ENCODE measurements at places on chromosomes 11 and 22. TPM values are rescaled to one million over a fixed set of nuclear protein-coding genes. Genes with fewer than 3 reads are reported as not detected.

DNA sequence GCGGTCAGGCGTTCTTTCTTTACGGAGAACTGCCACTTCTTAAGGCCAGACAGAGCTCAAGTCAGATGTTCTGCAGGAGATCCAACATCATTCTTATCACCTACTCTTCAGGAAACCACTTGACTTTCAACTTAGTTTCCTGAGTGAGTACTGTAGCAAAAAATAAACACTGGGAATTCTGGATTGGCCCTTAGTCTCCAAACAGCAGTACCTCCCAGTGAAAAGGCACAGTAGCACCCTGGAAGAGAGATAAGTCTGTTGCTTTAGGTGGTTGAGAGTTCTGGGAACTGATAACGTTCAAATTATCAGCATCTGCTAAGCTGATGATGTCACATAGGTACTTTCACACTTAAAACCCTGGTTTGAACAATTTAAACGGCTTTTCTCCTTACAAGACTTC lies 971.8 kb upstream of the TENM4 start:
- no peaks in the 10 kb centered on the region for H3K4me1 ChIP-seq
- H3K27me3 ChIP-seq = no peaks in the 10 kb centered on the region
- H3K36me3 ChIP-seq = no peaks in the 10 kb centered on the region
- DNase-seq = no peak
- no peak overlapping the region for H3K4me3 ChIP-seq
- no peak overlapping the region for H3K27ac ChIP-seq

GRCh38 chr22:26783885-26784284 lies 126.5 kb downstream of the MIAT start:
- no peaks in the 10 kb centered on the region for H3K27me3 ChIP-seq
- DNase-seq = no peak
- peaks cover 9% of the 10 kb centered on the region for H3K36me3 ChIP-seq
- no peaks in the 10 kb centered on the region for H3K4me1 ChIP-seq
- no peak overlapping the region for H3K4me3 ChIP-seq

- H3K27me3 ChIP-seq = no peaks in the 10 kb centered on the region
- H3K36me3 ChIP-seq = peaks cover 4% of the 10 kb centered on the region
- DNase-seq = no peak
- H3K27ac ChIP-seq = no peak overlapping the region
- no peaks in the 10 kb centered on the region for H3K4me1 ChIP-seq
These were observed 263.1 kb downstream of the DDX10 start for GRCh38 chr11:108927791-108928545.

DNA sequence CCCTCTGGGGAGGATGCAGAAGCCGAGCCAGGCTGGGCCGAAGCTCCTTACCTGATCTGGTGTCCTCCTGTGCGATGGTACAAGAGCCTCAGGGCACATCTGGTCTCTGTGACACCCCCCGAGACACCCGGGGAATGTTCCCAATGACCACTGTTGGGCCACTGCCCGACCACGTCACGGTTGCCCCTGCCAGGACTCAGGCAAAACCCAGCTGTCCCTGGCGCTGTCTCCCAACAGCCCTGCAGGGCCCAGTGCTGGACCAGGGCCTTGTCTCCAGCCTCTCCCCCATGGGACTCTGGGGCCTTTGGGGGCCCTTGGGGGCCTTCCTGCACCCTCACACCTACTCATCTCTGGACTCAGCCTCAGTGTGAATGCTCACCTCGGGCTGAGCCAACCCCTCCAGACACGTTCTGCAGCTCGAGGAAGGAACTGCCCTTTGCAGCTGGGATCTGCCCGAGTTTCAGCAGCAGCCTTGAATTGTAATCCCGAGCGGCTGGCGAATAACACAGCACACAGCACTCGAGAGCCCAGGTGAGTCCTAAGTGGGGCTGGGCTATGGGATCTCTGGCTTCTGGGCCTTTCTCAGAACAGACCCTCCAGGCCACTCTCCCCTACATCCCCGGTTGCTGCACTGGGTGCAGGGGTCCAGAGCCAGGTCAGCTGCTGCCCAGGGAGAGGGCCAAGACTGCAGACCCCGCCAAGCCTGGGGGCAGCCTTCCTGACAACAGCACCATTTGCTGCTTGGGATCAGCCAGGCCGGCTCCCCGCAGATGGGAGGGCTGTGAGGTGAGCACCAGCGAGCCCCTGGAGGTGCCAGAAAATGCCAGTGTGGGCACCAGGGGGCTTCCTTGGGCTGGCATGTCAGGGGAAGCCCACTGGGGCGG lies 39.8 kb downstream of the RTN4R start:
- H3K4me3 ChIP-seq = no peak overlapping the region
- H3K27me3 ChIP-seq = no peaks in the 10 kb centered on the region
- no peak overlapping the region for H3K27ac ChIP-seq

- no peaks in the 10 kb centered on the region for H3K36me3 ChIP-seq
- DNase-seq = no peak
These were observed 155.6 kb upstream of the TRIM48 start for GRCh38 chr11:55106391-55106790.

DNA sequence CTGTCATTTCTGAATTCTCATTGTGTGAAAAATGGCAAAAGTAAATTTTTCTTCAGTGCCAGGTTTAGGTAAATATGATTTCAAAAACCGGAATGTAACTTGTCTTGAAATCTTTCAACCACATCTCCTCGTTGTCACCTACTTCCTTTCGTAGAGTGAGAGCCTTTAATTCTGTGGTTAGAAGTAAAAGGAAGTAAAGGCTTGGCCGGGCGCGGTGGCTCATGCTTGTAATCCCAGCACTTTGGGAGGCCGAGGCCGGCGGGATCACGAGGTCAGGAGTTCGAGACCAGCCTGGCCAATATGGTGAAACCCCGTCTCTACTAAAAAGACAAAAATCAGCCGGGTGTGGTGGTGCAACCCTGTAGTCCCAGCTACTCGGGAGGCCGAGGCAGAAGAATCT lies 29.8 kb downstream of the SGSM3 start:
- H3K4me1 ChIP-seq = peaks cover 36% of the 10 kb centered on the region
- no peaks in the 10 kb centered on the region for H3K27me3 ChIP-seq
- DNase-seq = peak; percentile 43
- H3K4me3 ChIP-seq = peak overlapping the region; percentile 54
- peak overlapping the region; percentile 71 for H3K27ac ChIP-seq

- H3K4me3 ChIP-seq = no peak overlapping the region
- H3K27ac ChIP-seq = no peak overlapping the region
- peaks cover 4% of the 10 kb centered on the region for H3K27me3 ChIP-seq
- H3K36me3 ChIP-seq = no peaks in the 10 kb centered on the region
- no peaks in the 10 kb centered on the region for H3K4me1 ChIP-seq
These were observed 107.5 kb downstream of the TRIM29 start for GRCh38 chr11:120030411-120030810.

GRCh38 chr11:73940801-73941570 lies 9.8 kb upstream of the DNAJB13 start:
- H3K27me3 ChIP-seq = no peaks in the 10 kb centered on the region
- H3K27ac ChIP-seq = no peak overlapping the region
- H3K4me3 ChIP-seq = no peak overlapping the region
- DNase-seq = no peak
- H3K4me1 ChIP-seq = no peaks in the 10 kb centered on the region

- H3K4me3 ChIP-seq = no peak overlapping the region
- H3K27me3 ChIP-seq = peaks cover 5% of the 10 kb centered on the region
- H3K27ac ChIP-seq = no peak overlapping the region
- no peaks in the 10 kb centered on the region for H3K36me3 ChIP-seq
These were observed 89.5 kb downstream of the TRMU start for GRCh38 chr22:46425016-46425415.

- H3K4me3 ChIP-seq = no peak overlapping the region
- no peaks in the 10 kb centered on the region for H3K27me3 ChIP-seq
- H3K27ac ChIP-seq = no peak overlapping the region
- no peak for DNase-seq
- no peaks in the 10 kb centered on the region for H3K36me3 ChIP-seq
- no peaks in the 10 kb centered on the region for H3K4me1 ChIP-seq
These were observed 964.5 kb upstream of the CHORDC1 start for GRCh38 chr11:91187314-91187713.

DNA sequence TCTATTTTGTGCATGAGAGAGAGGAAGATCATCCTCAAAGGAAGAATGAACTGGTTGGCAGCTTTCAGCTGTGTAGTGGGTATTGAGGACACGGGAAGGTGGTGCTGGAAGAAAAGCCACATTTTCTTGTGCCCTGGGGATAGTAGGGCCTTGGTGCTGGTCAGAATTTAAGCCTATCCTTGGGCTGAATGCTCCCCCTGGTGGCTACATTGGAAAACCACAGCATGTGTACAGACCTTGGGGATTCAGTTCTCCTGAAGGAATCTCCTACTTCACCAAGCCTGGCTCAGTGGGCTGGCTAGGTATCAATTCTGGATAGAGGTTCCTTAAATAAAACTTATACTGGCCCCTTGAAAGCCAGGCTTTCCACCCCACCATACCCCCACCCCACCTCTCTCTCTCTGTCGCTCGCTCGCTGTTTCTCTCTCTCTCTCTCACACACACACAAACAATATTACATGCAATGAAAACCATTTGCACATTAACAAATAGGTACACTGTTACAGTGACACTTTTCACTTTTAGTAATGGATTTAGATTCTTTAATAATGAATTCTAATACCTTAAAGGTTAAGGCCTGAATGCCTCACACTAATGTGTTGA lies 2.8 kb upstream of the OR51M1 start:
- no peaks in the 10 kb centered on the region for H3K36me3 ChIP-seq
- H3K27ac ChIP-seq = no peak overlapping the region
- H3K4me1 ChIP-seq = no peaks in the 10 kb centered on the region
- peak; percentile 2 for DNase-seq

DNA sequence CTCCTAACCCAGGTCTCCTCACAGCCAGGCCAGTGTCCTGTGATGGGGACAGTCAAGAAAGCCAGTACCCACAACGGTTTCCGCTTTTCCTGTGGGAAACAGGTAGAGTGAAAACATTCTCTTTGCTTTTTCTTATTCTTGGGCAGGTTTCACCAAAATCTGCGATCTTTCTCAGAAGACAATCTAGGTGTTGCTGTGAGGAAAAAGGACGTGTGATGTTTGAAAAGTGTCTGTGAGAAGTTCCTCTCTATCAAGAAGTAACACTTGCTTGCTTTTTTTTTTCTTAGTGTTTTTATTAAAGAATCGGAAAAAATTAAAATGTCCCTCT lies 9.2 kb upstream of the IL2RB start:
- peak overlapping the region; percentile 72 for H3K27ac ChIP-seq
- no peak overlapping the region for H3K4me3 ChIP-seq
- H3K36me3 ChIP-seq = peaks cover 7% of the 10 kb centered on the region
- H3K27me3 ChIP-seq = no peaks in the 10 kb centered on the region
- DNase-seq = no peak
- peaks cover 73% of the 10 kb centered on the region for H3K4me1 ChIP-seq

GRCh38 chr22:49212002-49212401 lies 615.7 kb downstream of the BRD1 start:
- DNase-seq = no peak
- no peaks in the 10 kb centered on the region for H3K36me3 ChIP-seq
- H3K4me3 ChIP-seq = no peak overlapping the region
- H3K27ac ChIP-seq = no peak overlapping the region
- no peaks in the 10 kb centered on the region for H3K4me1 ChIP-seq

The KCNQ1 gene
- 5.3 TPM for total RNA-seq

The RHOD gene
- total RNA-seq = 0.39 TPM

The MS4A6A gene
- total RNA-seq = not detected

The OR51B2 gene
- total RNA-seq = not detected

The BCO2 gene
- 0.49 TPM for total RNA-seq

The HBE1 gene
- not detected for total RNA-seq

The CABP4 gene
- 0.96 TPM for total RNA-seq

The TRIM22 gene
- 125 TPM for total RNA-seq

The SYNGR1 gene
- not detected for total RNA-seq

The MIOX gene
- total RNA-seq = not detected

The C22orf31 gene
- total RNA-seq = not detected

The PATE4 gene
- total RNA-seq = not detected
